ENCODE measurements at places on chromosomes 2 and 18.

DNA sequence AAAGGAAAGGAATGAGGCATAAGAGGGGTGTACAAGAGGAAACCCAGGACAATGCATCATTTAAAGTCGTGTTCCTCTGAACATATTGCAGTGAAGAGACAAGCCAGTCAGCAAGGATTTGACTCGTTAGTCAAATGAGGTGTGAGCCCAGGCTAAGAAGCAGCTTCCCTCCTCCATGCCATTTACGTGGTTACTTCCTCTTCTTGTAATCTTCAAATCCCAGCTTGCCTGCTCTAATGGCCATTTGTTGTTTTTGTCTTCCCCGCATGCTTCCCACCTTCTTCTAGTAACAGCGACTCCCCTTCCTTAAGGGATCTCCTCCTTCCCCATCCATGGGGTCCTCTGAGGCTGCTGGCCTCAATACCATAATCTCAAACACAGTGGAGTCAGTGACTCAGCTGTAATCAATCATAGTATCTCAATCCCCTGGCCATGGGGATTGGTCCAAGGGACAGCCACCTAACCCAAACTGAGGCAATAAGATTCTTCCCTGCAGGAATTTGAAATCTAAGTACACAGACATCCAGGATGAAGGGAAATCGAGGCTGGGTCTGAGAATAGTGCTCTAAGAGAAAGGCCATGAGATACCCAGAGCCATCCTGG, 37.6 kb downstream of the SLC14A1 start:
- DNase-seq = no peak

- no peak for DNase-seq
Measured at GRCh38 chr2:3280197-3280596, 97.4 kb downstream of the EIPR1 start.

DNA sequence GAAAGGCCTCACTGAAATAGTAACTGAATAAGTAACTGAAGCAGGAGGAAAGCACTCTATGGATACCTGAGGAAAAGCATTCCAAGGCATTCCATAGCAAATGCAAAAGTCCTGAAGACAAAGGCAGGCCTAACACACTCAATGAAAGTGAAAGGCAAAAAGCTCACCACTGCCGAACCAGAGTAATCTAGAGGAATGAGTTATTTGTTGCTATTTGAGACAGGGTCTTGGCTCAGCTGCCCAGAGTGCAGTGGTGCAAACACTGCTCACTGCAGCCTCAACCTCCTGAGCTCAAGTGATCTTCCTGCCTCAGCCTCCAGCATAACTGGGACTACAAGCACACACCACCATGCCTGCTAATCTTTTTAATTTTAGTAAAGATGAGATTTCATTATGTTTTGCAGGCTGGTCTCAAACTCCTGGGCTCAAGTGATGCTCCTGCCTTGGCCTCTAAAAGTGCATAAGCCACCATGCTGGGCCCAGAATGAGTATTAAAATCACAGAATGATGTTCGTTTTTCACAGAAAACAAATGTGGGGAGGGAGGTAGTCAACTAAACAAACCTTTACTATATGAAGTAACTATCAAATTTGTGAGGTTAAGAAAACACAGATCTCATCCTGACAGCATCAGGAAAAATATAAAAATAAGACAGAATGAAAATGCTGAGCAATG, 17.9 kb downstream of the PIAS2 start:
- DNase-seq = no peak

- DNase-seq = no peak
Measured at GRCh38 chr2:78417355-78417754, 608.1 kb upstream of the REG3G start.
